GM04503 (cell line): ENCODE measurements at places on chromosomes 2 and 18.

DNA sequence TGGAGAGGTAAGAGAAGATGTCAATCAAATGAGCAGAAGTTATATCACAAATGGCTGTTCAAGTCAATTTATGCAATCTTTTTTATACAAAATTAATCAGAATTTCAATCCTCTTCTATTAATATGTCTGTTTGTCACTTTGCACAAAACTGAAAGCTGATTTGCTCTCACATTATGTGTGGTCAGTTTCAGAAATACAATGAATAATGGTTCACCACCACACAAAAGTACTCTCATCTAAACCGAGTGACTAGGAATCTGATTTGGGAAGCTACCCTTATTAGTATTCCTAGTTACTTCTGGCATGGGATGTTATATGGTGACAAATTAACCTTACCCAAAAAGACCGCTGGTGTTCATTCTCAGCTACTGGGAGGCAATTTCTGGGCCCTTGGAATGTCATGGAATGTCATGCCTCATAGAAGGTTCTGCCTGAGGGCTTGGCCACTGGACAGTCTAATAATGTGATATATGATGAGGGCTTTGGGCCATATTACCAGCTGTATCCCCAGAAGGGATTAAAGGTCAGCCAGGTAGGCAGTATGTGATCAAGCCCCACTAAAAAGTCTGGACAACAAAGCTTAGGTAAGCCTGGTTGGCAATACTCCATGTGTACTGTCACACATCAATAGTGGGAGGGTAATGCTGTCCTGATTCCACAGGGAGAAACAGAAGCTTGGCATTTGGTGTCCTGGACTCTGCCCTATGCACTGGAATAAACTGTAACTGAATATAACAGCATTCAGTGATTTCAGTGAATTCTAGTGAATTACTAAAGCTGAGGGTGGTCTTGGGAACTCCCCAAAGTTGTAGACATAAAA is 113.2 kb downstream of the PIGN start:
- DNase-seq, result no peak

DNA sequence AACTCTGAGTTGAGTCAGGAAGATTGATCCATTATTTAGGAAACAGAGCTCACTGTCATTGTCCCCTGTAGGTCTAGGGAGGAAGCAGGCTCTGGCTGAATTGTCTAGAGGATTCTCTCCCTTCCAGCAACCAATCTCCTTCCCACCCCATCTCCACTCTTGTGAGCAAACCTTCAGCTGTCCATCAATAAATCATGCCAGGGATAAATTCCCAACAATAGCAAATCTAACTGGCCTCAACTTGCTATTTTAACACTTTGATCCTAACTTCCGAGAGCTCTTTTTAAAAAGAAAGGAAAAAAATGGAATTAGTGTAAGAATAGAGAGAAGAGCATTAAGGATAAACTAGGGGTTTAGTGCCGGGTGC is 53.5 kb downstream of the ATP8B1 start:
- DNase-seq, result no peak

DNA sequence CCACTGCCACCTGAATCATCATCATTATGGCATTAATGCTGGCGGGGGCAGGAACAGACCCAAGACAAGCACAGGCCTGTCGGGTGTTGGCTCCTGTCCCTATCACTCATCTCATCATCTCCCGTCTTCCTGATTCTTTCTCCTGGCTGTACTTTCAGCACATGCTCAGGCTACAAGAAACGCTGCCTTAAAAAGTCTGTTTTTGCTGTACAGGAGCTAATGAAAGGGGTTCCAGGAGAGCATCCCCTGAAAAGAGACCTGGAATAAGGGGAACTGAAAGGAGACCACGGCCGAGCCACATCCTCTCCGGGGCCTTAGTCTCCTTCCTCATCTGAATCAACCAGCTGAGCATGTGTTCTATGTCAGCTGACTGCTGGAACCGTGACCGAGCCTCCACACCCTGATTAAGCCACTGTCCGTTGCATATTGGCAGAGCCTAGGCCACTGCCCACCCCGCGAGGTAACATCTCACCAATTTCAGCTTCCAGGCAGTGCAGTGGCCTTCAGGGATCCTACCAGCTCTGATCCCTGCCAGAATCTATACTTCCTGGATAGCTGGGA is 62.6 kb downstream of the DNMT3A start:
- DNase-seq, result no peak

- DNase-seq, result no peak
Measured at GRCh38 chr18:60698901-60699300, 326.3 kb upstream of the MC4R start.

DNA sequence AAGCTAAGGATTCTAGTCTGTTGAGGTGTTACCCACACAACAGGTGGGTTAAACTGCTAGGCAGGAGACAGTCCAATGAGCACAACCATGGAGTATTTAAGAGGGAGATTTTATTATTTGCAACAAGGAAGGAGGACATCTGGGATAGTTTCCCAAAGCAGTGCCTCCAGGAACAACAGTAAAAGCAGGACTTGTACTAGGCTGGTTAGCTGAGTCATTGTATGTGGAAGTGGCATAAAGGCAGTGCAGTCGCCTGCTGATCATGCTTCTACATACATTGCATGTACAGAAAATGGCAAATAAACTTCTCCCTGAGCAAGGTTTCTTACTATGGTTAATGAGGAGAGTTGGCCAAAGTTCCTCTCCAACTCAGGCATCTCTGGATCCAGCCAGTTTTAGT is 46.1 kb upstream of the CYTIP start:
- no peak for DNase-seq
